SHP77 treated with DMSO at 0.1 percent for 48 hours (cell line): ENCODE measurements at places on chromosomes 3 and 15.

DNA sequence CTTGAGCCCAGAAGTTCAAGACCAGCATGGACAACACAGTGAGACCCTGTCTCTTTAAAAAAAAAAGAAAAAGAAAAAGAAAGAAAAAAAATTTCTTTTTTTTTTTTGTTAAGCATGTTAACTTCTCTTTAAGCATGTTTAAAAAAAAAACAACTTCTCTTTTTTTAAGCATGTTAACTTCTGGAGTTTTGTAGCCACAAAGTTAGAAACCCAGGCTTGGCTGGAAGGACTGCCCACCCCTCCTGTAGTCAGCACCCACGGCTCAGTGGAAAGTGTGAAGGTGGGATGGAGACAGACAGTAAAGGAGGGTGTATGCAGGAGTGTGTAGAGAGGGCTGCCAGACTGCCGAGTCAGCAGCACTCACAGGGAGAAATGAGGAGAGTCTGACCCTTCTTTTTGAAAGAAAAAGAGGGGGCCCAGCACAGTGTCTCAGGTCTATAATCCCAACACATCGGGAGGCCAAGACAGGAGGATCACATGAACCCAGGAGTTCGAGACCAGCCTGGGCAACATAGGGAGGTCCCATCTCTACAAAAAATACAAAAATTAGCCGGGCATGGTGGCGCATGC is 33.2 kb downstream of the GOLGA8S start:
- DNase-seq, result no peak

DNA sequence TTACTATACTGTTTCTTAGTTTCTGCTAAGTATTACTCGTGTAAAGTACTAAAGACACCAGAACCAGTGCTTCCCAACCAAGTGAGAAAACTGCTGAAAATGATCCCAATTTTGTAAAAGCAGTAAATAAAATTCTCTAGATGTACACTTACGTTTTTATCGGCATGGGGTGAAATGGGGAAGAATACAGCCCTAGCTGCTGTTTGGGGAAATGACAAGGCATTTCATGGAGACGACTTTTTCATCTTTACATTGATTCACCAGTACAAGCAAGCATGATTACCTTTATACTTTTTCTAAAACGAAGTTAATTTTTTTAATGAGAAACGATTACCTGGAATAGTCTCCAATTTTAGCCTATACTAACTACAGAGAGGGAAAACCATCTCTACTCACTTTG is 1.4 kb downstream of the PSMD6 start:
- no peak for DNase-seq

- no peak for DNase-seq
These were observed 13.2 kb upstream of the BCL6 start for GRCh38 chr3:187758318-187758955.

GRCh38 chr3:9793161-9793781 is 389 bp downstream of the ARPC4 start:
- no peak for DNase-seq

DNA sequence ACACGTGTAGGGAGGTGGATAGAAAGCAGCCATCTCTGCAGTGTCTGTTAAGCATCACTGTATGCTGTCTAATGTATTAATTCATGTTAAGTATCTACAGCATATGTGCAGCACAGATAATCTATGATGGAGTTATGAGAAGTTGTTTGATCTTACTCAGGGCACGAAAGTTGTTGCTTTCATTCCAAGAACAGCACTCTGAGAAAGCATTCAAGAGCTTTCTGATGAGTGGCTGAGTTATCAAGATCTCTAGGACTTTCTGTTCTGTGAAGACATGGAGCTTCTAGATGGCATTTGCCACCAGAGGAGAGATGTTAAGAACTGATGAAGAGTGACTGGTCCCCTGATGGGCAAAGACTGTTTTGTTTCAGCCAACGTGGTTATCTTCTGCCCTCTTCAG is 22.6 kb upstream of the TPRG1 start:
- DNase-seq, result no peak
